Pulmonary artery endothelial cell (primary cell): ENCODE measurements at places on chromosomes 5 and 9.

GRCh38 chr9:15469406-15469805 lies 41.4 kb downstream of the PSIP1 start:
- no peak for DNase-seq

GRCh38 chr5:127643607-127644006 lies 5.3 kb upstream of the CTXN3 start:
- no peak for DNase-seq

DNA sequence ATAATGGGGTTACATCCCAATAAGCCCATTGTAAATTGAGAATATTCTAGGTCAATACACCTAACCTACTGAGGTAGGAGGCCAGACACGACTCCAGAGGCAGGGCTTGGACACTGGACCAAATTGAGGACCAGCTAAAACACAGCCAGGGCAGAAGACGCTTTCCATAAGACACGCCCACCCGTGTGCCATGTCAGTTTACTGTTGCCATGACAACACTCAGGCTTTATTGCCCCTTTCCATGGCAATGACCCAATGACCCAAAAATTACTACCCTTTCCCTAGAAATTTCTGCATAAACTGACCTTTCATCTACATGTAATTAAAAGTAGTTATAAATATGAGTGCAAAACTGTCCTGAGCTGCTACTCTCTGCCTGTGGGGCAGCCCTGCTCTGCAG lies 31.5 kb downstream of the SLC22A4 start:
- no peak for DNase-seq

DNA sequence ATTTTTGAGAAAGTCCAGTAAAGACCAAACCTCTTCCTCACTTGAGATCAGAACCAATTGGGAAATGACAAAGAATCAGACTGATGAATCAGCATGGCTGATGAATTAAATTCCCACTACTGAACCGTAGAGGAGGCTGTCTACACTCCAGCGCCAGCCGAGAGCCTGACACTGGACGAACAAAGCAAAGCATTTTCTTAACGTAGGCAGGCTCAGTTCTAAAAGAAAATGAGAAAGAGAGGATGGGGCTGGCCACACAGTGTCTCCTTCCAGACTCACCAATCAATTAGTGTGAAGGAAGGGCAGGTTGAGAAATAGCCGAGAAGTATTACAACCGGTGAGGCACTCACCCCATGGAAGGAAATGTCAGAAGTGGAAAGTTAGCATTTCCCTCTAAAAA lies 49.4 kb downstream of the ITGA1 start:
- no peak for DNase-seq

- DNase-seq: no peak
Measured at GRCh38 chr5:8981016-8981415, 564.9 kb downstream of the SEMA5A start.

GRCh38 chr5:125306741-125307140 lies 560.3 kb upstream of the ZNF608 start:
- DNase-seq: no peak

- DNase-seq: no peak
Measured at GRCh38 chr5:144368556-144368955, 197.9 kb downstream of the KCTD16 start.
